GM04504 (cell line): ENCODE measurements at places on chromosomes 3 and 15.

GRCh38 chr3:128309026-128309425 is 155.7 kb downstream of the EEFSEC start:
- no peak for DNase-seq

DNA sequence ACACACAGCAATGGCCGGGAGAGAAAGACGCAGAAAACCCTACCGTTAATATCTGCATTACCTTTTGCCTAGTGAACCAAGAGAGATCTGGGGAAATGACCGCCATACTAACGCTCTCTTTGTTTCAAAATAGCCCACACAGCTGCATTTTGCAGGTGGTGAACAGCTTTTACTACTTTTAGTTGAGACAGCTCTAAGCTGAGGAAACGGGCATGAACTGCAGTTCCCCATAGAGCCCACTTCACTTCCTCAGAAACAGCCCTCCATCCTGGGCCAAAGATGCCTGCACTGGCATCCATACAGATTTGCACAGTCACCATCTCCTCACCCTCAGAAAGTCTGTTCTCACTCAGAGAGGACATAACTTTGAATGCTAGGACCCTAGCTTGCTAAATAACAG is 45.0 kb downstream of the ZNF860 start:
- no peak for DNase-seq

GRCh38 chr15:100777821-100778220 is 101.8 kb upstream of the ALDH1A3 start:
- no peak for DNase-seq

DNA sequence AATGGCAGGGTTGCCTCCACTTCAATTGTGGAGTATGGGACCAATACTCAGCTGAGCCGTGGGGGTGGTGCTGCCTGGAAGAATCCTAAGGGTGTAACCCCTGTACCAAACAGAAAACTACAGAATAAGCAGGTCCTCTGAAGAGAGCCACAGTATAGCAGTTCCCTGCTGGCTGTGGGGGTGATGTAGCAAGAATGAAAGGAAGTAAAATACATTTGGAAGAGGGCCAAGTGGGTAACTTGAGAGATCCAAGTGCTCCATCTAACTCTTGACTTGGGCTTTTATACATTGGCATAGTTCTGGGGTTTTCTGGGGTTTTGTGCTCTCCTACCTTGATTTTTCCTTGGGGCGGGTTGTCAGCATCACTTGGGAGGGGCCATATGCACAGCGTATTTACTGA is 341.4 kb downstream of the OTOL1 start:
- DNase-seq: no peak

DNA sequence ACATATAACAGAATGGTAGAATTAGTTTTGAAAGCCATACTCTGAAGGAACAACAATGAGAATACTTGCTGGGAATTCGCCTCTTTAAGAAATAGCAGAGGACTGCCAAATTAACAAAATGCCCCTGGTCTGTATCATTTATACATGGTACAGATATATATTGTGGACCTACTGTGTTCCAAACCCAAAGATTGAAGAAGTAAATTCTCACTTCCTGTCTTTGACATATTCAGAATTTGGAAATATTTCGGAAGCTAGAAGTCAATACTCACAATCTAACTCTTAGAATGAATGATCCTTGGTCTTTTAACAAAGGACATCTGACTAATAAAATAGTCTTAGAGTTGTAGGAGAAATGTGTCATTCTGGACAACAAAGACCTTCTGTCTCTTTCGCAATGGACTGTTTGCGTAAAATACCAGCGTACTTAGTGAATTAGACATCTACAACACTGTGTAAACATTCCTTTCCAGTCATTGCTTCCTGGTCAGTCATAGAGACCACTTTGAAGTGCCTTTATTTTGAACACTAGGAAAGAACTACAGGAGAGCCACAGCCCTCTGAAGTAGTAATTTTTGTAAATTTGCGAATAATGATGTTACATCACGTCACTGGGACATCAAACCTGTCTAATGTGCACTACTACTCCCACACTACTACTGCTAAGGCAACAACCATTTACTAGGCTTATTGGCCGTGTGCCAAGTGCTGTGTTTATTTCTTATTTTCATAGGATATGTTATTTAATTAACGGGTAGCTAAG is 68.0 kb downstream of the CHL1 start:
- no peak for DNase-seq

- DNase-seq: no peak
Observed at GRCh38 chr3:64489361-64490044, 198.3 kb downstream of the ADAMTS9 start.

GRCh38 chr3:82378392-82378791 is 616.9 kb upstream of the GBE1 start:
- no peak for DNase-seq

GRCh38 chr3:167481164-167481563 is 7.3 kb upstream of the SERPINI2 start:
- no peak for DNase-seq

DNA sequence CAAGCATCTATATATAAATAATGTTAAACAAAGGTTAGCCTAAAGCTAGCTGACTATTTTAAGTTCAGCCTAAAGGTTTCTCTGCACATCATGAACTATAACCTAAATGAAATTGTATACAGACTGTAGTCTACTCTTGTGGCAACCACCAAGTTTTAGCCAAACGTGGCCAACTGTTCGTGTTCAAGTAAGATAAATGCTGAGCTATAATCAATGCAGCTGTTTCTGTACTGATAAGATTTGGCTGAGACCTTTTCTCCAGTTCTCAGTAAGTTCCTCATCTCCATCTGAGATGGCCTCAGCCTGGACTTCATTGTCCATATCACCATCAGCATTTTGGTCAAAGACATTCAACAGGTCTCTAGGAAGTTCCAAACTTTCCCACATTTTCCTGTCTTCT is 43.7 kb upstream of the IGSF10 start:
- DNase-seq: no peak

GRCh38 chr15:48968066-48968465 is 4.3 kb upstream of the SHC4 start:
- no peak for DNase-seq

GRCh38 chr3:72657666-72658065 is 190.6 kb downstream of the SHQ1 start:
- no peak for DNase-seq

- DNase-seq: no peak
Observed at GRCh38 chr3:43962043-43962442, 271.3 kb downstream of the ABHD5 start.

DNA sequence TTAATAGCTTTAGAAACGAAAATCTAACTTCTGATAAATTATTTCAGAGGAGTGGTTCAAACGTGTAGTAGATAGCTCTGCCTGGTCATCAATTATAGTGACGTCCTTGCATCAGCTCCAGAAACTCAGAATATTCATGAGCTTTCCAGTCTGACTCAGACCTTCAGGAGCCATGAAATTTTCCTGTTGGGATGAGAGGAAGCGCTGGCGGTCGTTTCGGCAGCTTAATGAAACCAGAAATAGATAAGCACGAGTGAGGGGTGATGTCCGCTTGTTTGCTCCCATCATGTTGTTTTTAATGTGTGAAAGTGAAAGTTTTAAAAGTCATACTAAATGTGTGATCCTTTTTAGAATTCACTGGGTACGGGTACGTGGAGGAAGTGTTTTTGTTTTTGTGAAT is 141.1 kb downstream of the PGPEP1L start:
- no peak for DNase-seq

- no peak for DNase-seq
Observed at GRCh38 chr3:15099364-15100098, 583 bp upstream of the RBSN start.

- DNase-seq: no peak
Observed at GRCh38 chr3:147403511-147403910, 2.8 kb downstream of the ZIC4 start.

- DNase-seq: no peak
Observed at GRCh38 chr3:144241404-144241803, 269.8 kb downstream of the DIPK2A start.

GRCh38 chr3:4425707-4426106 is 41.4 kb downstream of the SUMF1 start:
- DNase-seq: no peak

DNA sequence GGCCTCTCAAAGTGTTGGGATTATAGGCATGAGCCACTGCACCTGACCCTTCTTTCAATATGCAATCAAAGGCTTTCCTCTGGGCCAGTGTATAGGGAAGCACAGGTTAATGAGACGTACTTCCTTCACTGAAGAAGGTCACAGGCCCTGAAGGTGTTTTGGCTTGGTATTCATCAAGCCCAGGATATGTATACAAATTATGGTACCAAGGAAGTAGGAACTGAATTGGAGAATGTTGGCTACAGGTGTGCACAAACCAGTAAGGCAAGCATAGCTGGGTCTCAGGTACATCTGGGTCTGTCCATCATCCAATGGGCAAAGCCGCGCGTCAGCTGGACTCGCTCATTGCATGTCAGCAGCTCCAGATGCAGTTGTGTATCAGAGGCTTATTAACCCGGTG is 237.9 kb downstream of the ADAMTS17 start:
- no peak for DNase-seq

DNA sequence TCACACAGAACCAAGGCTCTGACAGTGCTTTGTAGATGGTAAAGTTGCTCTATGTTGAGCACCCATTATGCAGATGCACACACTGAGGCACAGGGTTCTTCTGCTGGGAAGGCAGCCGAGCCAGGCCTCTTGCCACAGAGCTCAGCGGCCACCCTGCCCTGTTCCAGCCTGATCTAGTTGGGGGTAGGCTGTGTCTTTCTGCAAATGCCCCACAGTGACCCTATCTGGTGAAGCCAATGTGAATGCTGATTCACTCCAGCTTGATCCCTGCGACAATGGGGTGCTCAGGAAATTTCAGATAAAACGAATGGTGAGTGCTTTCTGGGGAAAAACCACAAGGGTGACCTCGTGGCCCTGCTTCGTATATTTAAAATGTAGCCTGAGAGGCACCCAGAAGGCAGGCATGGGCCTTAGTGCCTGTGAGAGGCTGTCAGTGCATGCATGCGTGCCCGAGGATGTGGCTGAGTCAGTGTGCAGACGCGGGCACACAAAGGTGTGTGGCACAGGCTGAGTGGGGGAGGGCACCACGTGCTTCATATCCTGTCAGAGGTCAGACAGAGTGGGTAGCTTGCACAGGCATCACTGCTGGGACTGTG is 85.7 kb downstream of the ATP2B2 start:
- DNase-seq: no peak

GRCh38 chr3:106485217-106485616 is 616.4 kb upstream of the CBLB start:
- peak; percentile 3 for DNase-seq

DNA sequence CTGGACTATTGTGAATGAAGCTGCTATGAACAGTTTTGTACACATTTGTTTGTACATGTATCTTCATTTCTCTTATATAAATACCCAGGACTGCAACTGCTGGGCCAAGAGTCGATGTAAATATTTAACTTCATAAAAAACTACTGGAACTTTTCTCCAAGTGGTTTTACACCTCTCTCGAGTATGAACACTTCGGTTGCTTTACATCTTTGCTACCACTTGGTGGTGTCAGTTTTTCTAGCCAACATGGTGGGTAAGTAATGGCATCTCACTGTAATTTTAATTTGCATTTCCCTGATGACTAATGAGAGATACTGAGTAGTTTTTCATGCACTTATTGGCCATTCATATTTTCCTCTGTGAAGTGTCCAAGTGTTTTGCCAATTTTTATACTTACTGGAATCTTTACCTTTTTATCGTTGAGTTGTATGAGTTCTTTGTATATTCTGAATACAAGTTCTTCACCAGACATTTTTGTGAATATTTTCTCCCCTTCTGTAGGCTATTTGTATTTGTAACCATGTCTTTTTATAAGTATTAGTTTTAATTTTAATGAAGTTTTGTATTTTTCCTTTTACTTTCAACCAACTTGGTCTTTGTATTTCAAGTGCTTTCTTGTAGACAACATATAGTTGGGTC is 44.4 kb downstream of the PCOLCE2 start:
- no peak for DNase-seq

DNA sequence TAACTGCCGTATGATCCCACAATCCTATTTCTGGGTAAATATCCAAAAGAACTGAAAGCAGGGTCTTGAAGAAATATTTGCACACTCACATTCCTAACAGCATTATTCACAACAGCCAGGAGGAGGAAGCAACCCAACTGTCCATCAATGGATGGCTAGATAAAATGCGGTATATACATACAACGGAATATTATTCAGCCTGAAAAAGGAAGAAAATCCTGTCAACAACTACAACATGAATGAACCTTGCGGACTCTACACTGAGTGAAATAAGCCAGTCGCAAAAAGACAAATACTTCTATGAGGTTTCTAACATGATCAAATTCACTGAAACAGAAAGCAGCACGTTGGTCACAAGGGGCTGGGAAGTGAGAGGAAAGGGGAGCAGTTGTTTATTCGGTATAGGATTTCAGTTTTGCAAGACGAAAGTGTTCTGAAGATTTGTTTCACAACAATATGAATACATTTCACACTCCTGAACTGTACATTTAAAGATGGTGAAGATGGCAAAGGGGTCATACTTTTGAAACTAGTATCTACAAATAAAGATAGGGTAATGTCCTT is 6.2 kb downstream of the DLG1 start:
- DNase-seq: no peak

- peak; percentile 23 for DNase-seq
Observed at GRCh38 chr3:105277656-105278055, 89.1 kb upstream of the ALCAM start.

DNA sequence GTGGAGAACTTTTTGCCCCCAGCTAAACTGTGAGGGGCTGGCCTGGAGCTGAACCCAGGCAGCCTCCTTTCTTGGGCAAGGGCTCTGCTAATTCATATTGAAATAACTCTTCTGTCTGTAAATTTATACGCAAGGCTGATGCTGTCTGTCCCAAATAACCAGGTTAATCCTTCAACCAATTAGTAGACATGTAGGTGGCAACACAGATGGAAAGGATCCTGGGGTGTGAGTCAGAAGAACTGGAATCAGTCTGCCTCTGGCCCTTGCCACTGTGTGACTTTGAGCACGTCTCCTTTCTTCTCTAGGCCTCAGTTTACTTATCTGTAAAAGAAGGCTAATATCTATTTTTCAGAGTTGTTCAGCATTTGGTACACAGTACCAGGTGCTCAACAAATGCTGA is 48.3 kb upstream of the IREB2 start:
- DNase-seq: no peak

GRCh38 chr3:103437883-103438282 is 1003.1 kb downstream of the ZPLD1 start:
- no peak for DNase-seq

- no peak for DNase-seq
Observed at GRCh38 chr15:80706161-80706560, 11.1 kb downstream of the ABHD17C start.
